A172 (cell line): ENCODE measurements at places on chromosomes 3 and 15.

DNA sequence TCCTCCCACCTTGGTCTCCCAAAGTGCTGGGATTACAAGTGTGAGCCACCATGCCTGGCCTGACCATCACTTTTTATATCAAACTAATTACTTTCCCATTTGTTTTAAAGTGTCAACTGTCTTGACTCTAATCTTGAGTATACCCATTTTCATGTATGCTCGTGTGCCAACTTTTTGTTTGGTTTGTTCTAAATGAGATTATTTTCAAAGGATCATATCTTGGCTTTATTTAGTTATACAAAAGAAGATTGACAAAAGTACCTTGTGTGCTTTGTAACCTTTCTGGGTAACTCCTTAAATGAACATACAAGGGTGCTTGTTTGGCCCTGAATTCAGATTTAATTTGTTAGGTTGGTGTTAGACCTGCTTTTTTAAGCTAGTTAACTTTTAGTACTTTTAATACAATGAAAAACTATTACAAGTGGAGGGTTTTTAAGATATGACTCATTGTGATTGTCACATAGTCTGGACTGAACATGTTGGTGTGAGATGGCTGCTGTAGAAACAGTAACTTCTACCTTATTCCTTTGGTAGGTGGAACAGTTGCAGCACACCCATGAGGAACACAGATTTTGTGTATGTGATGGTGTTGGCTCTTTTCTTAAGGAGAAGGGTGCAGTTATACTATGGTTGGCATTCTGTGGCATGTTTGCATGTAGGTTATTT lies 10.7 kb downstream of the KIF23 start:
- no peak for DNase-seq

DNA sequence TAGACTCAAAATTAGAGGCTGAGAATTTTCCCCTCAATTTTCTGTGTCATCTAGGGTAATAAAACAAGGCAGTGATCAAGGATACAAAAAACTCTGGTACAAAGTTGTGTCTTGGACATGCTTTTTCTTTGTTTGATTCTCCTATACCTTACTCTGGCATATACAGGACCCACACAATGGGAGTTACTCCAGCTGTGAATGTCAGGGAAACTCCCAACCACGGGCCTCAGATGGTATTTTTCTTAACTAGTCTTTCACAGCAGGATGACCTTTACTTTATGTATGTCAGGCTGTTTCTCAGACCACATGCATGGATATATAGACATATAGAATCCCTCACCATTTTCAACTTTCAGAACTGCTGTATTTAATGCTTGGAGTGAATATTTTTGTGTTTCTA lies 41.3 kb downstream of the FEZF2 start:
- no peak for DNase-seq

DNA sequence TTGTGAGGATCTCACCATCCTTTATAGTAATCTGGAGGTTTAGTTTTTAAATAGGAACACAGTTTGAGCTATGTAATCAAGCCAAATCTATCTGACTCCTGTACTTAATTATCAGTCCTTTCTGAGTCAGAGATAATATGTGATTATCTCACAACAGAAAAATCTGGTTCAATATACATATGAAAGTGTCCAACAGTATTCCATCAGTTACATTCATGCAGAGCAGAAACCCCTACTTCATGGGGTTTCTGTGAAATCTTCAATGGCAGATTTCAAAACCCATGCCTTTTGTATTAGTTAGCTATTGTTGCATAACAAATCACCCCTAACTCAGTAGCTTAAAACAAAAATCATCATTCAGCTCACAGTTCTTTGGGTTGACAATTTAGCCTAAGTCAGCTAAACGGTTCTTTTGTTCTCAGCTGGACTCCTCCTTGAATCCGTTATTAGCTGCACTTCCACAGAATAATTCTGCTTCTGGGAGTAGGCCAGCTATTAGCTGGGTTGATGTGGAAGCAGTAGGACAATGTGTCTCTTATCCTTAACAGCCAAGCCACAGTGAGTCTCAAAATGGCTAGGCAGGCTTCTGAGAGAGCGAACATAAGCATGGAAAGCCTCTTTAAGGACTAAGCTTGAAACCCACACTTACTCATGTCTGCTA lies 42.9 kb upstream of the ARPP21 start:
- DNase-seq, result no peak

- DNase-seq, result no peak
These were observed 594 bp upstream of the ICE2 start for GRCh38 chr15:60479361-60480110.

- DNase-seq, result no peak
These were observed 5.5 kb upstream of the TSPAN3 start for GRCh38 chr15:77076323-77076915.

- DNase-seq, result peak; percentile 26
These were observed 33.2 kb upstream of the IQSEC1 start for GRCh38 chr3:13106308-13107001.

- no peak for DNase-seq
These were observed 79.0 kb downstream of the ASB7 start for GRCh38 chr15:100681335-100681746.

DNA sequence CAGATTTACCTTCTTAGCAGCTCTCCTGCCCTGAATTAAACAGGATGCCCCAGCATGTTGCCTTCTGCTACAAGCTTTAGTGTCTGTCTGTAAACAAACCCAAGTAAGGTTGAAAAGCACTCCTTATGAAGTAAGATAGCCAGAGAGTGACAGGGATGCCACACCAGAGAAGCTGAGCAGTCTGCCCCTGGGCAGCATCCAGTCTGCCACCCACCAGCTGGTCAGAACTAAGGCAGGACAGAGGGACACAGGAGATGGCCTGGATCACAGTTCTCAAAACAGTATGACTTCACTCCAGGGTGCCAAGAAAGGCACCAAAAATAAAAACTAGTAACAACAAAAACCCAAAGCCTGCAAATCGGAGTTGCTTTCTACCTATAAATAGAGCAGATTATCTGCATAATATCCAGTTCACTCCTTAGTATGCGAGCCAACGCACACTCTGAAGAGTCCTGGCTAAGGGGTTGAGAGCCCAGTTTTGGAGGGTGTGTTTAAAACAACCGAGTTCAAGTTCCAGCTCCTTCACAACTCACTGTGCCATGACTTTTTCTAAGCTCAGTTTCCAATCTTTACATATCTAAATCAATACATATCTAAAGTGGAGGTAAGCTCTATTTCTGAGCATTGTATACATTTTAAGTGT lies 198.9 kb downstream of the KCNMB2 start:
- no peak for DNase-seq

DNA sequence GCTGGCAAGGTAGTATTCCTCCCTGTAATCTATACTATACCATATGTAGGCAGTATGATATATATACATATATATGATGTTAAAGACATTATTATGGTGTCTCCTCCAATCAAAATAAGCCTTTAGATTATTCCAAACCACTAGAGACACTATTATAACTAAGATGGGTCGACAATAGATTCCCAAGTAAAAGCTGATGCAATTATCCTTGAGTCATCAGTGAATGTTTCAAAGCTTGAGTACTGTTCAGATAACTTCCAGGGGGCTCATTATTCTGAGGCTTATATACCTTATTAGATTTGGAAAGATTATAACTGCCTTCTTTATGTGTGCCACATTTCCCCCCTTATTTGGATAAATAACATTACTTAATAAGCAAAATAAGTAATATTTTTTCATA lies 11.9 kb upstream of the C3orf38 start:
- no peak for DNase-seq

- DNase-seq, result no peak
These were observed 45.1 kb downstream of the CMTM7 start for GRCh38 chr3:32436816-32437189.

DNA sequence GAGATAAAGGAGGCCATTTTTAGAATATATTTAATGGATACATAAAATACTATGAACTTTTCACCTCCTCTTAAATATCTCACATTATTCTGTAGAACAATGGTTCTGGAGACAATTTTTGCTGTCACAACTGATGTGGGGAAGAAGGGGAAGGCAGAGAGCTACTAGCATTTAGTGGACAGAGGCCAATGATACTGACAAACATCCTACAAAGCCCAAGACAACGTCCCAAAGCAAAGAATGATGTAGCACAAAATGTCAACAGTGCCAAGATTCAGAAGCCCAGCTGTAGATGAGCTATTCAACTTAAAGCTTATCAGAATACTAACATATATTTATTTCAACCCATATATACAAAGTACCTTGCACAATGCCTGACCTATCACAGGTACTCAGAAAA lies 1069.4 kb downstream of the ROBO1 start:
- DNase-seq, result no peak

DNA sequence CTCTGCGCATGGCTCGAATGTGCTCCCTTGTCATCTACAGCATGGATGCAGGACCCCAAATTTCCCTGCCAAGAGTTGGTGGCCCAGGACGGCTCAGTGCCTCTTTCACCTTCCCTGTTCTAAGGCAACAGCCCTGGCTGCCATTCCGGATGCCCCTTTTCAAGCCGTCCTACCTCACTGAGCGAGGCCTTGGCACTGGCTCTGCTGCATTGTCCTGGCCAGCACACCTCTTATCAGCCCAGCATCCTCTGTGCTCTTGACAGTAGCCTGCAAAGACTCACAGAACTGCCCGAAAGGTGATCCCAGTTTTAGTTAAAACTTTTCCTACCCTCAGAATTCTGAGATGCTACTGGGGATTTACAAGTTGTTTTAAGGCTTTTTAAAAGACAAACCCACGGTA lies 122.0 kb downstream of the MECOM start:
- no peak for DNase-seq

DNA sequence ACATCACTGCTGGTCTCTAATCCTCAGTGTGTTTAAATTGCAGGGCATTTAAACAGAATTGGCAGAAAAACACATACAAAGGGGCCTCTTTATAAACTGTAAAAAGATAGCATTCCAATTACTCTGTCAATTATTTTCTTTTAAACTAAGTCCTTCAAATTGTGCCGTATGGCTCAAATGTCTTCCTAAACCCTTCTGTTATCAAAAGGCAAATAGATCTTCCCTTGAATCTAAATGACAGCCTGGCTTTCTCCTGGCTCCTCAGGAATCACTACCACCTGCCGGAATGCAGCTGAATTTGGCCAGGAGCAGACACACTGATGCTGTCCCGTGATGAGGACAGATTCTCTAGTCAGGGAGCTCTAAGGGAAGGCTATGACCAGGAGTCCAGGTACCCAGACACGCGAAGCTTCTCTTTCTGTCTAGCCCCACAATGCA lies 85.6 kb downstream of the IGF2BP2 start:
- DNase-seq, result no peak

GRCh38 chr15:92324101-92324963 lies 69.3 kb upstream of the ST8SIA2 start:
- DNase-seq, result no peak

- peak; percentile 34 for DNase-seq
These were observed 18.7 kb downstream of the ISG20 start for GRCh38 chr15:88657326-88658069.

DNA sequence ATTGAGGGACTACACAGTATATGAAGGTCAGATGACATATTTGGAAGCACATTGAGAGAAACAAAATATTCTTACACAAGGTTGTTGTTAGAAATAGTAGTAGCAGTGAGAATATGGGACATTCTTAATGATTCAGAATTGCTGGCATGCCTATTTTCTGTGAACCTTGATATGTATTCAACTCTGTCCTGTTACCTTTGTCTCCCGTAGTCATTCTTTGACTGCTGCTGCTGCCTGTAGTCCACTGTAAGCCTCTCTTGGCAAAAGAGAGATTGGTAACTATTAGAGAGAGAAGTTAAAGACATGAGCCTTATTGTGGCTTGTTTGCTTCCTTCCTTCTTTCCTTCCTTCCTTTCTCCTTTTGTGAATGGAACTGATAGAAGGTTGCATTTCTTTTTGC lies 64.5 kb downstream of the TCF12 start:
- DNase-seq, result no peak

GRCh38 chr3:142028243-142028777 lies 121.0 kb downstream of the TFDP2 start:
- DNase-seq, result peak; percentile 79

GRCh38 chr3:129233538-129233937 lies 15.9 kb upstream of the COPG1 start:
- DNase-seq, result no peak

GRCh38 chr15:61880084-61880483 lies 180.2 kb downstream of the VPS13C start:
- DNase-seq, result no peak

- no peak for DNase-seq
These were observed 91.6 kb downstream of the FSIP1 start for GRCh38 chr15:39690881-39691634.

- no peak for DNase-seq
These were observed 159.4 kb downstream of the NEK10 start for GRCh38 chr3:27209617-27210264.

- peak; percentile 69 for DNase-seq
These were observed at the start of gene CMTM6 for GRCh38 chr3:32502118-32502945. TSS of gene CMTM6 (minus strand) at chr3:32502852. CDS start at chr3:32502745, 107 bp downstream.

- peak; percentile 87 for DNase-seq
These were observed 86.5 kb downstream of the MB21D2 start for GRCh38 chr3:192831111-192831644.

DNA sequence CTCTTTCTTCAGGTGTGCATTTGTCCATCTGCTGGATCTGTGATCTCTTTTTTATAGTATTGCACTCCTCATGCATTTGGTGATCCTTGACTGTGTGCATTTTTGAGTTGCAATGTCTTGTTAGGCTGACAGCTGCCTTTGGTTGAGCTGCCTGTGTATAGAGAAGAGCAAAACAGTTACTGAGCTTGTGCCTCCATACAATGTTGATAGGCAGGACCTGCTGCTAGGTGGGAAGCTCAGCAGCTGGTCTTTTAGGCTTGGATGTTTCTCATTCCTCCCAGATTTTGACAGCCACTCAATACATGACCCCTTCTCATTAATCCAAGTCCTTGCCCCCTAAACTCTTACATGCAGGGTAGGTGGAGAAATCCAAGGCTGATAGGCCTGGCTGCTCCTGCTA lies 74.8 kb upstream of the PIAS1 start:
- no peak for DNase-seq

GRCh38 chr3:138241061-138241460 lies 54.0 kb downstream of the ARMC8 start:
- no peak for DNase-seq

DNA sequence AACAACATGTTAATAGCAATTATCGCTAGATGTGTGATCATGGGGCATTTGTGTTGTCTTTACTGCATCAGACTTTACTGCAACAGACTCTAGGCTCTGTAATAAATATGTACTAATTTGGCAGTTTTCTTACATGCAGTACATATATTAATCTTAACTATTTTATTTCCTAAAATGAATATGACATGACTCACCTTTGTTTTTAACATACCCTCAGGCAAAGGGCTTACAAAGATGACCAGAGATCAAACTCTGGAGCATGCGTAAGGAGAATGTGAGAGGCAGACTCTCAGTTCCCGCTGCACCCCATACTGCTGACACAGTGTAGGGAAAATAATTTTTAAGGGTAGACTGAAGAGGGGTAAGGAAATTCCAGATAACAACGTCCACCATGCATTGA lies 7.2 kb upstream of the FAM174B start:
- no peak for DNase-seq

GRCh38 chr3:129308636-129309035 lies 30.0 kb downstream of the HMCES start:
- DNase-seq, result no peak

DNA sequence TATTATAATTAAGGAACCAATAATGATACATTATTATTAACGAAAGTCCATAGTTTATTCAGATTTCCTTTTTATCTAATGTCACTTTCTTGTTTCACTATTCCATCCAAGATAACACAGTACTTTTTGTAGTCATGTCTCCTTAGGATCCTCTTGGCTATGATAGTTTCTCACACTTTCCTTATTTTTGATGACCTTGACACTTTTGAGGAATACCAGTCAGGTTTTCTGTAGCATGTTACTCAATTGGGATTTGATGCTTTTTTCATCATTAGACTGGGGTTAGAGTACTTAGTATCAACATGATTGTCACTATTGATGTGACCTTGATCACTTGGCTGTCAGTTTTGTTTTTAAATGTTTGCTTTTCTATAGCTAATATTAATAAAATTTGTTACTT lies 33.0 kb upstream of the MGA start:
- no peak for DNase-seq
